ENCODE measurements at places on chromosomes 7 and 10.

DNA sequence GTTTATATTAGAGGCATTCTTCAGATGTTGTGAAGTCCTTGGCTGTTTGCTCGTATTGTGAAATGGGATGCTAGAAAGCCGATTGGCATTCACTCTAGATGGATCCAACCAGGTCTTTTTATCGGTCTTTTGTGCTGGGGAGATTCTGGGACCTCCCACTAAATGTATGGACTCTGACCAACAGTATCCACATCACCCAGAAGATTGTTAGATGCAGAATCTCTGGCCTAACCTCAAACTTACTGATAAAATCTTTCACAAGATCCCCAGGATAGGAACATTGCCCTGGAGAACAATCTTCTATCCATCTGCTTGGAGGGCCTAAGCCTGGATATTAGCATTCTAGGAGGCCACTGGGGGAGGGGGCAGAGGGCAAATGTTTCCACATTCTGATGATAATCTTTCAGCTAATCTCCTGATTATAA lies 160.9 kb downstream of the PLXDC2 start:
- DNase-seq = no peak

- no peak for DNase-seq
These were observed 100.9 kb downstream of the ANKRD7 start for GRCh38 chr7:118325450-118325808.

DNA sequence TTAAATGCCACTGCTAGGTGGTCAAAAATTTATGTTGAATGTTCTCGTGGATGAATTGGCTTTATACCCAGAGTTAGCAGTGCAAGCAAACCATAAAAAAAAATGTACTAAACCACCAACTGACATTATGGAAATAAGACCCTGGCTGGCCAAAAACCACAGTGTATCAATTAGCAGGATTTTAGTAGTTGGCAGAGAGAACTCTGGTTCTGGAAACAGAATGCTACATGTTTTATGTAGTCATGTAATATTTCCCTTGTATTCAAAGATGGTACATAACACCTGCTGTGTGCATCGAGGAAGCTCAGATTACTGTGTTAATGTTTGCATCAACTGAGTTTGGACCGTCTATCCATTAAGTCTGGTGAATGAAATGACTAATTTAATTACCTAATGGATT lies 618.5 kb downstream of the CCSER2 start:
- DNase-seq = no peak

DNA sequence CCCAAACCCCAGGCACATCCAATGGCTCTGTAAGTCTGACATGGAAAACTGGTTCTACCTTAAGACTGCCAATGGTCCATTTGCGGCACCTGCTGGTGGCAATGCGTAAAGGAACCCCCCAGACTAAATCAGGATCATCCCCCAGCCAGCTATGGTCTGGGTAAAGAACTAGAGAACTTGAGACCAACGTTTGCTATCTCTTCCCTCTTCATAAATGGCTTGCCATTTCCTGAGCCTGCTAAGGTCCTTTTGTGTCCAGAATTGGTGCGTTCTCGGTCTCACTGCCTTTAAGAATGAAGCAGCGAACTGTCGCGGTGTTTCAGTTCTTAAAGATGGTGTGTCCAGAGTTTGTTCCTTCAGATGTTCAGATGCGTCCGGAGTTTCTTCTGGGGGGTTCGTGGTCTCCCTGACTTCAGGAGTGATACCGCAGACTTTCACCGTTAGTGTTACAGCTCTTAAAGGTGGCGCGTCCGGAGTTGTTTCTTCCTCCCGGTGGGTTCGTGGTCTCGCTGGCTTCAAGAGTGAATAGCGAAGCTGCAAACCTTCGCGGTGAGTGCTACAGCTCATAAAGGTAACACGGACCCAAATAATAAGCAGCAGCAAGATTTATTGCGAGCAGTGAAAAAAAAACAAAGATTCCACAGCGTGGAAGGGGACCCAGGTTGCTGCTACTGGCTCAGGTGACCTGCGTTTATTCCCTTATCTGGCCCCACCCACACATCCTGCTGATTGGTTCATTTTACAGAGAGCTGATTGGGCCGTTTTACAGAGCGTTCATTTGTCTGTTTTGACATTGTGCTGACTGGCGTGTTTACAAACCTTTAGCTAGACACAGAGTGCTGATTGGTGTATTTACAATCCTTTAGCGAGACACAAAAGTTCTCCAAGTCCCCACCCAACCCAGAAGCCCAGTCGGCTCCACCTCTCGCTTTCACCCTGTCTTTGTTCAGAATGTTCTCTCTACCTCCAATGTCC lies 95.4 kb downstream of the ELMO1 start:
- no peak for DNase-seq

Data from 8988T (cell line).